ENCODE measurements at places on chromosomes 12 and 14. TPM values are rescaled to one million over a fixed set of nuclear protein-coding genes. Genes with fewer than 3 reads are reported as not detected.

OLR1 gene
- total RNA-seq = not detected

DNA sequence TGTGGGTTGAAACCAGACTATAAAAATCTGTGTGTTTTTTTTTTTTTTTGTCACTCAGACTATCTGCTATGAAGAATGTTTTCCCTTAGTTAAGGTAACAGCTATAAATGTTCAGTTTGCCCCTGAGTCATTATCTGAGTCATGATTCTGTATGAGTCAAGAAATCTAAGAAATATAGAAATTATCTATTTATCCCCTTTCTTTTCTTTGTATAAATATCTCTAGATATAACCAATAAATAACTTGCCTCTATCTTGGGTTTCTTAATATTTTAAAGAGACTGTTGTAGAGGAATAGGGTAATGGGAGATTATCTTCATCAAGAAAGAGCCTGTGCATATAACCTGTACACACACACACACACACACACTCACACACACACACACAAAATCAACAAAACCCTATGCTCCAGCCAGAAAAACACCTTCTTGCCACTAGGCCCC is 161.7 kb upstream of the EEA1 start:
- no peaks in the 10 kb centered on the region for H3K27me3 ChIP-seq
- DNase-seq = no peak

DNA sequence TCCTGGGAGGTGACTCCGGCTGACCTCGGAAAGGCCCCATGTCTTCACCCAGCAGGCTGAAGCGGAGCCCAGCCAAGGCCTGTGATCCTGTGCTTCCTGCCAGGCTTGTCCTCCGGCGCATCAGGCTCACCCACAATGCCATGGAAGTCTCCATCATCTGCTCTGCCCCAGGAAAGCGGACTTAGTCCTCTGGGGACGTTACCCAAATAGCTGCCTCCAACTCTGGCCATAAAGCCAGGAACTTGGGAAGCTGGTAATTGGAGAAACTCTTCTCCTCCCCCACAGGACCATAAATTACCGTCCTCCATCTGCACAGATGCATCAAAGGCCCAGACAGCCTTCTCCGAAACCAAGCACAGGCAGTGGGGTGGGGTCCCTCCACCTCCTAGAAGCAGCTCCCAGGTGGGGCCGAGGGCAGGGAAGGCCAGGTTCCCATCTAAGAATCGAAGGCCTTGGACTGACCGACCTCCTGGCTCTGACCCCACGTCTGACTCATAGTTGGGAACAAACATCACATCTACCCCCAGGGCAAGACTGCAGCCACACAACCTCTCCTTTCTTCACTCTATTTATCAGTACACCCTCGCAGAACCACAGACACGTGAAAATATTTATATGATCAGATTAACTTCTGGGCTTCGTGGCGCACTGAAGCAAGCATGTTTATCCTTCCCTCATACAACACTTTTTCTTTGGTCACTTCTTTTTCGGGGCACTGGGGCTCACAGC is 56.4 kb downstream of the PITPNM2 start:
- no peaks in the 10 kb centered on the region for H3K36me3 ChIP-seq
- H3K4me1 ChIP-seq = peaks cover 2% of the 10 kb centered on the region

GRCh38 chr12:39467432-39467870 is 24.5 kb upstream of the KIF21A start:
- no peaks in the 10 kb centered on the region for H3K36me3 ChIP-seq
- peak; percentile 13 for DNase-seq
- peaks cover 2% of the 10 kb centered on the region for H3K27me3 ChIP-seq

DNA sequence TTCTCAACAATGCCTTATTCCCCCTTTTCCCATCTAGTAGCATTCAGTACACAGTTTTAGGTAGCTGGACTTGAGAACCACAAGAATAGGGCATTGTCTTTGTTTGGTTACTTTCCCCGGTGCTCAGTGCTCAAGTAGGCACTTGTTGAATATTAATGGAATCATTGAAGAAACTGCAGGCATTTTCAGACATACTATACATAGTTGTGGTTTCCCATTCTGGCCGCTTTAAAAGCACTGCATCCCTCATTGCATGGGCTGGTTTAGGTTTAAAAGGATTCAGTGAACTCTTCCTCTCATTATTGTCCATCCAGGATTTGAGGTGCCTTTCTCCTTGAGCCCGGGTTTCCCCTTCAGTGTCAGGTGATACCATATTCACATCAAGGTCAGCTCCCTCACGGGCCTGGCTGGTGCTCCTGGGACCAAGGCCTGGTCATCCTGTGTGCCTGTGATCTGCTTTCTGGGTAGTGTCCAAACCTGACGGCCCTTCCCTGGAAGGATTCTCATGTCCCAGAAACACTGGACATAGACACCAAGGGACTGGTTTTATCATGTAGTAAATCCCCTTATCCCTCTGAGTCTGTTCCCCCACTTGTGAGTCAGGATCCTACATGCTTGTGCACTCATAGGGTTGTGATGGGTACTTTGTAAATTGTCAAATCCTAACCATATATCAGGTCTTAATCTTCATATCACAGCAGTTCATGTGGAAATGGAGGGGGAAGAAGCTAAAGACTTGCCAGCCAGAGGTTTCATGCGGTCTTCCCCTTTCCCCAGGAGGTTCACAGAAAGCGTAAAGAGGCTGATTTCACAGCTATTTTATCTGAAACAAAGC is 7.4 kb downstream of the TCP11L2 start:
- peaks cover 47% of the 10 kb centered on the region for H3K4me1 ChIP-seq
- H3K36me3 ChIP-seq = peaks cover under 1% of the 10 kb centered on the region
- no peak for DNase-seq
- H3K27me3 ChIP-seq = no peaks in the 10 kb centered on the region
- no peak overlapping the region for H3K4me3 ChIP-seq
- H3K27ac ChIP-seq = peak overlapping the region; percentile 20

DNA sequence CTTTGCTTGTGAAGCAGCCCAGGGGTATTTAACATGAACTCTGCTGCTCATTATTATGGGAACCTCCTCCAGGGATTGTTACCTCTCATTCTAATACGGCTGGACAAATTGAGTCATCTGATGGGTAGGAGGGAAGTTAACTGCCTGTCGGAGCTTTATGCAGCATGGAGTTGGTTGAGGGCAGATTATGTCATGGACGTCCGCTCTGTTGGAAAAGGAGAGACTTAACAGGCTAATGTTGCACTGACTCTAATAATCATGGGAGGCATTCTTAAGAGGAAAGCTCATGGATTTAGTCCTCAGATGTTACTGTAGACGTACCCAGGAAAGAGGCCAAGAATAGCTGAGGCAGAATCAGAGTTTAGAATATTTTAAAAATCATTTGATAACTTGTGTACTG is 9.9 kb downstream of the POP5 start:
- H3K27me3 ChIP-seq = no peaks in the 10 kb centered on the region
- H3K4me1 ChIP-seq = no peaks in the 10 kb centered on the region
- no peak for DNase-seq
- H3K4me3 ChIP-seq = no peak overlapping the region
- no peak overlapping the region for H3K27ac ChIP-seq

PTCSC3 gene
- total RNA-seq = not detected

- no peaks in the 10 kb centered on the region for H3K4me1 ChIP-seq
- peaks cover 21% of the 10 kb centered on the region for H3K27me3 ChIP-seq
- H3K4me3 ChIP-seq = no peak overlapping the region
- H3K36me3 ChIP-seq = no peaks in the 10 kb centered on the region
- no peak for DNase-seq
These were observed 163.7 kb downstream of the SNAPC1 start for GRCh38 chr14:61925732-61926435.

TMTC1 gene
- total RNA-seq = 0.15 TPM

- no peaks in the 10 kb centered on the region for H3K36me3 ChIP-seq
- no peak overlapping the region for H3K27ac ChIP-seq
- peaks cover 2% of the 10 kb centered on the region for H3K27me3 ChIP-seq
- DNase-seq = no peak
- H3K4me3 ChIP-seq = no peak overlapping the region
These were observed 207.0 kb downstream of the MYRFL start for GRCh38 chr12:70032076-70032475.

All from activated CD4-positive, alpha-beta memory T cell treated with anti-CD3 and anti-CD28 coated beads for 36 hours (primary cell).